ENCODE measurements at places on chromosomes 13 and 19.

DNA sequence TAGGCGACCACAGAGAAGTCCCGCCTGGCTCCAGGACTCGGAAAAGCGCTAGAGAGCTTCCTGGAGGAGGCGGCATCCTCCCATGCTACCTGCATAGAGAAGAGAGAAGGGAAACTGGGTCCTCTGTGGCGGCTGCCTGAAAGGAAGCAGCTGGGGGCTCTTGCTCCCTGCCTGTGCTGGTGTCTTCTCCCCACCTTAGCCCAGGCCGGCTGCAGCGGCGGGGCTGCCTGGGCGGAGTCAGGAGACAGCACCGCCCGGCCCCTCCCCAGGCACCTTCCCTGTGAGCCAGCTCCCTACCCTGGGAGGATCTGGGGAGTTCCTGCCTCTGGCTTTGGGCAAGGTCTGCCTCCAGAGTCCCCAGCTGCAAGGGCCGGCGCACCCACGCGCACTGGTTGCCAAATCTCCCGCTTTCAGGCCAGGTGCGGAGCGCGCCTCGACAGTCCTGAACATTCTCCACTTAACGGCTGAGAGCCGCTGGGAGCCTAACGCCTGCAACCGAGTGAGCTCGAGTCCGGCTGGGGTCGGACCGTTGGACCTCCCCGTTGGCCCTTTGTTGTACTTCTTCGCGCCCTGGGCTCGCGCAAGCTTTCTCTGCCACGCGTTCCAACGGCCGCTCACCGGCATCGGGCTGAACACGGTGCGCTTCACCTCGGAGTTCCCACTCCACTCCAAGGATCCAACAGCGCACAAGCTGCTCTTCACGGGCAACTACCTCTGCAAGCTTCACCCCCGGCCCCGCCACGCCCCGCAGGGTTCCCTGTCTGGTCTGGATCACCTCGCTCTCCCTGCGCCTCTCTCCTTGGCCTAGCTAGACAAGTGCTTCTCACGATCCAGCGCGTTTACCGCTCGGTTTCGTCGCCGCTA, 21.8 kb upstream of the ZNF30 start:
- DNase-seq, result no peak

DNA sequence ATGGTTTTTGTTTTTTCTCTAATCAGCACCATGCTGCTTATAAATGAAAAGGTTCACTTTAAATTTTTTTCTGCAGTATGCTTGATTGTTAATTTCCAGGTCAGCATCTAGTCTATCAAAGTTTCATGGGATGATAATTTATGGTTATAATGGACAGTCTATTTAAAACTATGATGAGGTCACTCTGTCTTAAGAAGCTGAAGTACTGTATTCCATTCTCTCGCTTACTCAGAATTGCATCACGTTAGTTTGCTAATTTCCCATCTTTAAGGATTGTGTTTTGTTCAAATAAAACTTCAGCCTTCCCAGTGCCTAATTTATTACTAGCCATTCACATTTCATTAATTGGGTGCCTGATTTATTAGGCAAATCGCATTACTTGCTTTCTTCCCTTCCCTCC, 94.3 kb downstream of the GPC6 start:
- DNase-seq, result no peak

DNA sequence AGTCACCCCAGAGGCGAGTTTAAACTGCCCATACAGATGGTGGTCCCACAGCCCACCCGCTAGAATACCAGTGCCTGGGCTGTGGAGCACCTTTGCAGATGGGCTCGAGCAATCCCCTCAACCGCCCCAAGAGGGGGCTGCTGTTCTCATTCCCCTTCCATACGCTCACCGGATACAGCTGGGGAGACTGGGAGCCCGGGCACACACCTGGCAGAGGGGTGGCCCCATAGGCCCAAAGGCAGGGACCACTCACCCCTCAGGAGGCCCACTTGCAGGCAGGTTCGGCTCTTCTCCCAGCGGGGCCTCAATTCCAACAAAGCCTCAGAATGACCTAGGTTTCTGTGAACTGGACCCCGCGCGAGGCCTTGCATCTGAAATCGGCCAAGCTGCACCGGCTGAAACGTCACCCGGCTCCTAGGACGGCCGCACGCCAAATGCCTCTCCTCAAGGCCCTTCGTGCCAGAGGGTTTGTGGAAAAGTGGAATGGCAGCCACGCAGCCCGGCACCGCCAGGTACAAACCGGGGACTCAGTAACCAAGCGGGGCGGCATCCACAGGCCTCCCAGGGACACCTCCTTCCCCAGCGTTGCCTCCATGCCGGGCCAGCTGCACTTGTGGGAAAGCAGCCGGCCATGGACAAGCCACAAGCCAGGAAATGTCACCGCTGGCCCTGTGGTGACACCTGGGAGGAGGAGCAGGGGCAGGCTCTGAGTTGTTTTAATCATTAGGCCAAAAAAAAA, 18.7 kb downstream of the MLLT1 start:
- DNase-seq, result no peak

DNA sequence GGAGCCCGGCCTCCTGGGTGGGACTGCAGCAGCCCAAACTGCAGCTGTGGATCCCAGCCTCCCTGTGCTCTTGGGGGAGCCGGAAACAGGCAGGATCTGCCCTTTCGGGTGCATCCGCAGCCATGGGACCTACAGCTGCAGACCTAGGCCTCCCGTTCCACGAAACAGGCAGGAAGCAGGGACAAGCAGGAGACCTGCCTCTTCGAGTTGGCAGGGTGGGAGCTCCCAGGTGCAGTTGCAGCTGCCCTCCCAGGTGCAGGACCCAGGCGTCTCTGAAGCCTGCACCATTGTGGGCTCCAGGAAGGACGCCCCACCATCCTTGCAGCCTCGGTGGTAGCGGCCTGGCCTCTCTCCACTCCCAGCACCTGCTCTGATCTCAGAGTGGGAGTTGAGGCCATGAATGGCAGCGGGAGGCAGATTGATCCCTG, 189.0 kb upstream of the KLHL1 start:
- no peak for DNase-seq

GRCh38 chr19:14661372-14661924, 13.2 kb downstream of the ADGRE3 start:
- DNase-seq, result no peak

DNA sequence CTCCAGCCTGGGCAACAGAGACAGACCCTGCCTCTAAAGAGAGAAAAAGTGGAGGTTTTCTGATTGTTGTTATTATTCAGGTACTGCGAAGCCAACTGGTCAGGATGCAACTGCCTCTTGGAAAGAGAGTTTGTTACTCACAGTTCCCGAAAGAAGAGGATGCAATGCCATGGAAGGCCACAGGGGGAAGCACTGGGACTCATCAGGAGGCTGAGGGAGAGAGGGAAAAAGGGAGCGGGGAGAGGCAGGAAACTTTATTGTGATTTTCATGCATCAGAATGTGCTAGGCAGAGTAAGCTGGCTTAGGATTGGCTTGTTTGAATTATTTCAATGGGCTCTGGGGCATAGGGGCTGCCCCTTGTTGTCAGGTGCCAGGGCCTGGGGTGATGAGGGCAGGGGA, 27.6 kb downstream of the MYO9B start:
- DNase-seq, result no peak

- no peak for DNase-seq
These were observed 101.3 kb upstream of the SLC15A1 start for GRCh38 chr13:98853771-98854221.

DNA sequence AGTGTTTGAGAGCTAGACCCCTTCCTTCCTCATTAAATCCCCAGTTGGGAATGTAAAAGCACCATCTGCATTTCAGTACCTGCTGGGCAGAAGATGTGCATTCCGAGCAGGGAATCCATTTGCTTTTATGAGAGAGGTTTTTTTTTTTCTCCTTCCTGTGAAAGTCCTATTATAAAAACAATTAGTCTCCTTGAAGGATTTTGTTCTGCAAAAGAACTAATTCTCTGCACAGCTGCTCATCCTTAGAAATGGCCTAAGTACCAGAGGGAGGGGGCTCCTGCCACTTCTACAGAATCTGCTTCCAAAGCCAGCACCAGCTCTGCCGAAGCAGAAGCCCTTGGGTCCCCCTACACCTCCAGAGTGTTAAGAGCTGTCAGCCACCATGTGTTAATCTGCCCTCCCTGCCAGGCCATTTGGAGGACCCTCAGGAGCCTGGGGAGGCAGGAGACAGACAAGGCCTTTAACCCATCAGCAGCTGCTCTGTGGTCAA, 36.4 kb upstream of the SERPINE3 start:
- DNase-seq, result no peak

- DNase-seq, result peak; percentile 33
These were observed 36.1 kb downstream of the ACTN4 start for GRCh38 chr19:38683393-38684077.

DNA sequence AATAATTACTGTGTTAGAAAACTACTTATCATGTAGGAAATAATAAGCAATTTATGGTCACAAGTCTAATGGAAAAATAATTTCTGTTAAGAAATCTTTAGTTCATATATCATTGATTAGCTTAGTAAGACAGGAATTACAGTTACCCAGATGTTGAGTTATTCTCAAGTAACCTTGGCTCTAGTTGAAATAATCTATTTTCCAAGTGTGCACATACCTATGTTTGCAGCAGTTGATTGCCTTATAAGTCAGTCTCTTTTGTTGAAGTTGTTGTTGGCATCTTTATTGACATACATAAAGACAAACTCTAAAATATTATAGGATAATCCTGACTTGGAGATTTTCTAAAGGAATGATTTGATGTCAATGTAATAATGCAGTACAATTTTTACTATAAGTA, 511.4 kb upstream of the KLF12 start:
- no peak for DNase-seq

DNA sequence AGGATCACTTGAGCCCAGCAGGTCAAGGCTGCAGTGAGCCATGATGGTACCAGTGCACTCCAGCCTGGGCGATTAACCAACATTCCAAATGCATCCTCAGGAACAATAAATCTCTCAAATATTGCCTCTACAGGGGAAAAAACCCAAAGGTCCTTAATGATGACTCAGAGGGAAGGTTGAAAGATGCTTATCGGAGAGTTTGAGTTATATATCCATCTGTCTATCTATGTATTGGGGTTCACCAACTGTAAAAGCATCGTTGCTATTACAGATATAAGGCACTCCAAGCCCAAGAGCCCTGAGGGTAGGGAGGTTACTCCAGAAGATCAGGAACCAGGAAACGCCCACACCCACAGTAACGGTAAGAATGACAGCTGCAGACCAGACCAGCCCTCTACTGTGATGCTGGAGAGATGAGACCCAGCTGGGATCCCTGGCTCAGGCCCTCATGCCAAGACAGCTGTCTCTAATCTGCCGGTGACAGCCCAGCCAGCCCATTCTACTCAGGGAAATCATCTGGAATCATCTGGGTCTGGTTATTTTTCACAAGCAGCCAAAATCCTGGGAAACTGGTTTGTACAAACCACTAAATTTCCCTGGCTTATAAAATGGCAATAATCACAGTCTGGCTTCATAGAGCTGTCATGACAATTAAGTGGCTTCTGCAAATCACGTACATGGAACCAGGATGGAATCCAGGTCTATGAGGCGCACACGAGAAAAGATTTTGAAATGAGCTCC, 23.8 kb downstream of the TEX101 start:
- DNase-seq, result no peak

DNA sequence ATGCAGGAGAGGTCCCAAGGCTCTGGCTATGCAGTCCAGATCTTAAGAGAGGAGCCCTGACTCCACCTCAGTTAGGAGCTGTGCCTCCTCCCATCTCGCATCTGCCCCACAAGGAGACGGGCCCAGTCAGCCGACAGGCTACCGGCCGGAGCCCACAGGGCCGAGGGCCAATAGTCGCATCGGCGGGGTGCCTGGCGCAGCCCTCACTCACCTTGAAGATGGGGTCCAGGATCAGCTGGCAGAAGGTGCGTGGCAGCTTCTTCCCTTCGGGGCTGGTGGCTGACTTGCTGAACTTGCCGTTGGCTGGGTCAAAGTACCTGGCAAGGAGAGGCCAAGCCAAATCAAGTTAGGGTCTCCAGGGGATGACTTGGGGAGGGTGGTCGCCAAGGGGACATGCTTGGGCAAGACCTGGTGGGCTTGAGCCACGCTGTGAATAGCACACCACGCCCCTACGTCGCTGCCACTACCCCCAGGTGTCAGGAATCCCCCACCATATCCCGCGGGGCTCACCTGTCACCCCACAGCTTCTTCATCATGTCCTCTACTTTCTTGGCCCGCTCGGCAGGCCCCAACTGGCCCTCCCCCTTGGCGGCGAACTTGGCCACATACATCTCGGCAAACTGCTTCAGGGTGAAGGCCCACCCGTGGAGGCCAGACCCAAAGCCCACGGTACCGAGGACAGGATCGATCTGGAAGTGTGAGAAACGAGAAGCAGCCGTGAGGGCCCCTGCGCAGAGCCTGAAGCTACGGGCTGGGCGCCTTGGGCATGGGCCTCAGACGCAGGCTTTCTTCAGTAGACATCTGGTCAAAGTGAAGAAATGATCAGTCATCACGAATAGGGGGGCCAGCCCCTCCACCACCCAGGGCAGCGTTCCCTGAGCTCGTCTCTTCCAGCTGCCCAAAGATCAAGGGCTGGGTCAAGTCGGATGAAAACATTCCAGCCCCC, 3.3 kb downstream of the EEF2 start:
- DNase-seq, result no peak

GRCh38 chr13:36130552-36131221, 495 bp downstream of the DCLK1 start:
- peak; percentile 31 for DNase-seq

DNA sequence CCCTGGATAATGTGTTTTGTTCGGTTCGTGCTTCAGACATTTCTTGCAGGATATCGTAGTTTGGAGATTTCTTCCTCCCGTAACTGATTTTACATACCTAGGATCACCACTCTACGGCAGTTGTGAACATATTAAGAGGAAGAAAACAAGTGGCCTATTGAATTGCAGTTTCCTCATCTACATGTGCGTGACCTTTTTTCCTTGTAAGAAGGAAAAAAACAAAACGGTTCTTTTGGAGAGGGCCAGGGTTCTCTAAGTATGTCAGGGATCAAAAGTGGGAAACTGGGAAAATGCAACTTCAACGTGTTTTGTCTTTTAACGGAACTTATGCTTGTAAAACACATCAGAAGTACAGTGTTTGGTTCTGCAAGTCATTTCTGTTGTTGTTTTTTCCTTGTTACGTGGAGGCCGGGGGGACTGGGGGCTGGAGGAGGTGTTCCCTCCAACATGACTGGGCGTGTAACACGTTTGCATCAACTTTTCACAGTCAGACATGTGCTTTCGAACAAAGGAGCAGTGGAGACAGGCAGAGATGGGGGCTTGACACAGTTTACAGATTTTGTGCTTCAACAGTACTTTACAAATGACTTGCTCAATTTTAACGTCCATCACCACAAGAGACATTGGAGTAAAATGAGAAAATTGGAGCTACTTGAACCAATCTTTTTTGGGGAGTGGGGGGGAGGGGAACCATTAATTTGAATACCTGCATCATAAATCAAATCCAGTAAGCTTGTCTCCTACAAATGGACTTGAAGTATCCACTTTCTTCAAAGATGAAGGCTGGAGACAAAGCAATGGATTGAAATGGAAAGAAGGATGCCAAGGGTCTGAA, 3.8 kb downstream of the ZC3H4 start:
- DNase-seq, result no peak

GRCh38 chr19:54164369-54165068, 5.0 kb upstream of the LENG1 start:
- no peak for DNase-seq

GRCh38 chr13:66565279-66565678, 664.9 kb downstream of the PCDH9 start:
- no peak for DNase-seq
